ENCODE measurements at places on chromosomes 6 and 20.

GRCh38 chr20:43583133-43583864, 7.4 kb upstream of the IFT52 start:
- DNase-seq, result no peak

DNA sequence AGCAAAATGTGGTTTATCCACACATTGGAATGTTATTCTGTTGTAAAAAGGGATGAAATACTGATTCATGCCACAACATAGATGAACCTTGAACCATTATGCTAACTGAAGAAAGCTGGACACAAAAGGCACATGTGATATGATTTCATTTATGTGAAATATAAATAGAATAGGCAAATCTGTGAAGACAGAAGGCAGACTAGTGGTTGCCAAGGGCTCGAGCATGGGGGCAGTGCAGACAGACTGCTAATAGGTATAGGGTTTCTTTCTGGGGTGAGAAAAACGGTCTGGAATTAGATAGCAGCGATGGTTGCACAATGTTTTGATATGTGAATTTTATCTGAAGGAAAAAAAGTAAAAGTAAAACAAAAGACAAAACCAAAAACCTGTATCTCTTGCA, 54.6 kb upstream of the FNDC1 start:
- no peak for DNase-seq

- no peak for DNase-seq
Measured at GRCh38 chr20:45070932-45071632, 29.8 kb downstream of the KCNS1 start.

DNA sequence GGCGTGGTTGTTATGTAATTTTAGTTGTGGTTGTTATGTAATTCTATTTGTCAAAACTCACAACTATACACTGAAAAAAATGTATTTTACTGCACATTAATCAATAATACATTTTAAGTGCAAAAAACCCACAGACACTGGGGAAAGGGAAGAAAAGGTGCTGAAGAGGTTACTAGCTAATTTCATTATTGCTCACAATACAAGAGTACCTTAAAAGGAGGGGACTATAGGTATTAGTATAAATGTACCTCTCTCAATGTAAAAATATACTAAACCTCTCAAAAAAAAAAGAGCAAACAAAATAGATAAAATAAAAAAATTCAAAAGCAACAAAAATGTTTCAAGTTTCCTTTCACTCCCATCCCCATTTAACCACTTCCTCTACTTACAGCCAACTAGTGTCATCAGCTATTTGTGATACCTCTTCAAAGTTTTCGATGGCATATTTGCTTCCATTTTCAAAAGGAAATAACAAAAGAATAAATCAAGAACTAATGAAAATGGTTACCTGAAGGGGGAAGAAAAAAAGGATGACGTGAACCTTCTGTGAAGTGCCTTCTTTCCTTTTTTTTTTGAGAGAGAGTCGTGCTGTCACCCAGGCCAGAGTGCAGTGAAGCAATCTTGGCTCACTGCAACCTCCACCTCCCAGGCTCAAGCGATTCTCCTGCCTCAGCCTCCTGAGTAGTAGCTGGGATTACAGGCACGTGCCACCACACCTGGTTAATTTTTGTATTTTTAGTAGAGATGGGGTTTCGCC, 30.2 kb downstream of the RANBP9 start:
- DNase-seq, result no peak

DNA sequence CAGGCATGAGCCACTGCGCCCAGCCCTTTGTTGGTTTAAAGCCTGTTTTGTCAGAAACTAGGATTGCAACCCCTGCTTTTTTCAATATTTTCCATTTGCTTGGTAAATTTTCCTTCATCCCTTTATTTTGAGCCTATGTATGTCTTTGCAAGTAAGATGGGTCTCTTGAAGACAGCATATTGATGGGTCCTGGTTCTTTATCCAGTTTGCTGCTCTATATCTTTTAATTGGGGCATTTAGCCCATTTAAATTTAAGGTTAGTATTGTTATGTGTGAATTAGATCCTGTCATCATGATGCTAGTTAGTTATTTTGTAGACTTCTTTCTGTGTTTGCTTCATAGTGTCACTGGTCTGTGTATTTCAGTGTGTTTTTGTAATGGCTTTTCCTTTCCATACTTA, 46.8 kb downstream of the ZC2HC1B start:
- no peak for DNase-seq

DNA sequence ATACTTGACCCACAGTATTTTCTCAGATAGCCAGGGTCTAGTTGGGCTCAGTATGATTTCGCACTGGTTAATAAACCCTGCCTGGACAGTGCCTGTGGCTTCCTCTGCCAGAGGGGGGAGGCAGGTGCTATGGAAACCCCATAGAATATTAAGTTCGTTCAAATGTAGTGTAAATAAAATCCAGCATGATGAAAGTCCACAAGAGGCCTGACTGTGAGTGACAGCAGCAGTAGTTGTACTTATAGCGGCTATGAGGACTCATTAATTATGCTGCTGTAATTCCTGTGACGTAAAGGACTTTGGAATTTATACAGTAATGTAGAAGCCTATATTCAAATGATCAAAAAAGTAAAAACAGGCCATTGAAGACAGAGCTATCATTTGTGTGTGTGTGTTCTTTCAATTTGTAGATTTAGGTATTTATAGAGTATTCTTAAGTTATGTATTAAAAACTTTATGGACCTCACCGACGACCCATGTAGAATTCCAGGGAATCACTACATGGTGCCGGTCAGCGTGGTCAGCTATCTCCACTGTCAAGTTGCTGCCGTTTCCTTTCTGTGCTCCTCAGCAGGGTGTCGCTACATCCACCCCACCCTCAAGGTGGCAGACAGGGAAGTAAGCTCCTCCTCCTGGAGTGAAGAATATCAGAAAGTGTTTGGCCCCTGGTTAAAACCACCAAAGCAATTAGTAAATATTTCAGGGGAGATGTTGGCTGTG, 10.0 kb downstream of the PYGB start:
- no peak for DNase-seq

DNA sequence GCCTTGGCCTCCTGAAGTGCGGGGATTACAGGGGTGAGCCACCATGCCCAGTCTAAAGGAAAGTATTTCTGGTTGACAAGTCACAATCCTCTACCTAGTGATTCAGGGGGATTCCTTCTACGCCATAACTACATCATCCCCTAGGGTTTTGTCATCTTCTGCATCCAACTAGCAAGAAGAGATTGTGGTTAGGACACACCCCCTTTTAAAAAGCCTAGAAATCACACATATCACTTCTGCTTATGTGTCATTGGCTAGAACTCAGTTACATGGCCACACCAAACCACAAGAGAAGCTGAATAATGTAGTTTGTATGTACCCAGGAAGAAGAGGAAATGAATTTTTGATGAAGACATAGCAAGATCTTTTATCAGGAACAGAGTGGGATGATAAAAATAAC, 14.7 kb upstream of the CHD6 start:
- DNase-seq, result peak; percentile 36

DNA sequence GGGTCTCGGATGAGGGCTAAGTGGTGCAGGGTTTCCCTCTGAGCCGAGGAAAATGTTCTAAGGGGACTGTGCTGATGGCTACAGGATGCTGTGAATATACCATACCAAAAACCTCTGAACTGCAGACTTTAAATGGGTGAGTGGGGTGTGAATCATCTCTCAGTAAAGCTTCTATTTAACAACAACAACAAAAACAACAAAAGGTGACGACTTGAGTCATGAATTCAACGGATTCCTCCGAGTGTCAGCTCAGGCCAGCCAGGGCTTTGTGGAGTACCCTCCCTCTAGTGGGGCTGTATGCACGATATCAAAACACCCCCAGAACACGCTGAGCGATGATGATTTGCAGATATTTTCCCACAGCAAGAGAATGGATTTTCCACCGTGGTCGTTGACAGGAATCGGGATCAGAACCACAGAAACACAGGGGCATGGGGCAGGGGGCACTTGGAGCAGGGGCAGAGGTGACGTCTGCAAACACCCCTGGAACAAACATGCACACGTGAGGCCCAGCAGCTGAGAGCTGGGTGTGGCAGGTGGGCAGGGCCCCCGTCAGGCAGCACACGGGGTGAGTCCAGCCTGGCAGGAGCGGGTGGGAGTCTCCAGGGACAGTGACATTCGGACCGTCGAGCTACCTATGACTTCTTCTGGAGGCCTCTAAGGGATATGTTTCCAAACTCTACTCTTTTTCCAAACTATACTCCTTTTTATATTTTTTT, 38.6 kb downstream of the SLC2A4RG start:
- DNase-seq, result no peak

All from GM03348 (cell line).